Muscle of leg (tissue), 16 donors: ENCODE measurements at places on chromosomes 5 and 9. TPM values are rescaled to one million over a fixed set of nuclear protein-coding genes. Genes with fewer than 3 reads are reported as not detected.

Gene LVRN
- total RNA-seq = 3.3 TPM

GRCh38 chr9:129839324-129840023 is 4.2 kb downstream of the USP20 start:
- no peak for DNase-seq

DNA sequence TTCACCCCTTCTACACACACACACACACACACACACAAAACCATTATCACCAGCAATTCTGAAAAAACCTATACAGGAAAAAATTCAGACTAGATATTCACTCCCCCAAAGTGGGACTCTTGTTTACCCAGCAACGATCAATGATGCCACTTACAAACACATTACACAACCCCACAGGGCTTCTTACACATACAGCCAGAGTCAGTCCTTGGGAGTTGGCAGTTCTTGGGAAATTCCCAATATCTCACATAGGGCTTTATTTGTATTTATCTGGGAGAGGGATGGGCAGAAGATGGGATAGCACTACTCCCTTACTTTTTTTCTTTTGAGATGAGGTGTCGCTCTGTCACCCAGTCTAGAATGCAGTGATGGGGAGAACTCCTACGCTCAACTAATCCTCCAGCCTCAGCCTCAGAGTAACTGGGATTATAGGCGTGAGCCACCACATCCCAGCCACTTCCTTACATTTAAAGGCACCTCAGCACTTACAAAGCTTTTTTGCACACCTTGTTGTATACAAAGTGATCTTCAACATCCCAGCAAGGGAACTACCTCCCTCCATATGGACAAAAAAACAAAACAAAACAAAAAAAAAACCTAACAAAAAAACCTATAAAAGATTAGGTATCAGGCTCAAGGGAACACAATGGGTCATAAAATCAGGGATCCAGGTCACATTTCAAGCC is 168.4 kb downstream of the TSSK1B start:
- no peak for DNase-seq

Gene BSPRY
- 0.22 TPM for total RNA-seq

DNA sequence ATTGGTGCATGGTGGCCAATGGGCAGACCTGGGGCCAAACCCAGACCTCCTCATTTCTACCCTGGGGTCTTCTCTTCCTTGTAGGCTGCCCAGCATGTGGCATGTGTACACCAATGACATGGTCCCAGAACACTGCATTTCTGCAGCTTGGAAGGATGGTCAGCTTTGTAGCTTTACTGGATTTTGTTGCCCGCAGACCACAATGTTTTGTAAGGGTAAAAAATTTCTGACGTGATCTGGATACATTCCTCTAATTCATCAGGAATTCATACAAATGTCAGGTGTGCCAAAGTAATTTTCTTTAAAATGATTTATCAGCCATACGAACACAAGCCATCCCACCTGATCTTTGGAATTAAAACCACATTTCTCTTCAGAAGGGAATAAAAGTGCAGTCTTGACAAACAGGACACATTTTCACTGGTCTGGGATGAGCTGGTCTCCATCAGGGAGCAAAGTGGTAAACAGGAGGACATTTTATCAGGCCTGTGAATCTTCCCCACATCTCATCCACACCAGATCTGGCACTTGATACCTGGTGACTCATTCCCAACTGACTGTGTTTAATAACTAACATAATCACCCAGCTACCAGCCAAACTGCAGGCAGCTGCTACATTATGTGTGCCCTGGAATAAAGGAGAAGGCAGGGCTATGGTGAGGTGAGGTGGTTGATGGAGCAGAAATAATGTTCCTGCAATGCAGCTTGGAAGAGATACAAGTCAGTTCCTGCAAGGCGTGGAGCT is 103.9 kb downstream of the SPOCK1 start:
- no peak for DNase-seq

DNA sequence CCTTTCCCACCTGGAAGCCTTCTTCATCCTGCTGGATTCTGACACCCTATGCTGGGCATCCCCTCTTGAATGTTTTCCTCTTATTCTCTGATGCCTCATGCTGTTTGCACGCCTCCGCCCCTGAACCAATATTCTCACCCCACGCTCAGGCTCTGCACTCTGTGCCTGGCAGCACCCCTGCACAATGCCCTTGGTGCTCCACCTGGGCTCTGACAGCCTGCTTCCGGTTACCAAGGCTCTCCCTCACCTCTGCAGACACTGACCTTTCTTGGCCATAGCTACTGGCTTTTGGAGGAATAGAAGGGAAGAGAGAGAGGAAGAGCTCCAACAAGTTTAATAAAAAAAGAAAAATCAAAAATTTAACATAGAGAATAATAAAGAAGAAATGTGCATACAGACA is 108.7 kb upstream of the SHB start:
- no peak for DNase-seq

DNA sequence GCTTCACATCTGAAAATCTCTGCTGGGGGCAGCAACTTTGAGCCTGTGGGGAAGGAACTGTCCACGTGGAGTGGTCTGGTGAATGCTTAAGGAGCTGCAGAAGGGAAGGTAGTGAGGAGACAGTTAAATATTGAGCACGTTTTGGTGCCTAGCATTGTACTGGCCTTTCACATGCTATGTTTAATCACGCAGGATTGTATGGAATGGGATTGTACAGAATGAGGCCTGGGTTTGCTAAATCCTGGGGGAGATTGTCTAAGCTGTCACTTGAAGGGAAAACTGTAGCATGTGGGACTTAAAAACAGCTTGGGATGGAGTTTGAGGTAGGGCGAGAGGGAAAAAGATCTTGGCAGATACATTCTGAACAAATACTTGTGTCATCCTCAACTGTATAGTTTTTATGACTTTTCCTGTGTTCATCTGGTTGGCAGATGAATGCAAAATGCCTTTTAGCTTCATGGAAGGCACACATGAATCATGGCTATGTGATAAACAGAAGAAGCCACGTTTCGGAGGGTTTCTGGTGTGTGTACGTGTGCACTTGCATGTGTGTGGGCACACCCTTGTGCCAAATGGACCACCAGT is 106.6 kb downstream of the TMC1 start:
- DNase-seq = peak; percentile 14

DNA sequence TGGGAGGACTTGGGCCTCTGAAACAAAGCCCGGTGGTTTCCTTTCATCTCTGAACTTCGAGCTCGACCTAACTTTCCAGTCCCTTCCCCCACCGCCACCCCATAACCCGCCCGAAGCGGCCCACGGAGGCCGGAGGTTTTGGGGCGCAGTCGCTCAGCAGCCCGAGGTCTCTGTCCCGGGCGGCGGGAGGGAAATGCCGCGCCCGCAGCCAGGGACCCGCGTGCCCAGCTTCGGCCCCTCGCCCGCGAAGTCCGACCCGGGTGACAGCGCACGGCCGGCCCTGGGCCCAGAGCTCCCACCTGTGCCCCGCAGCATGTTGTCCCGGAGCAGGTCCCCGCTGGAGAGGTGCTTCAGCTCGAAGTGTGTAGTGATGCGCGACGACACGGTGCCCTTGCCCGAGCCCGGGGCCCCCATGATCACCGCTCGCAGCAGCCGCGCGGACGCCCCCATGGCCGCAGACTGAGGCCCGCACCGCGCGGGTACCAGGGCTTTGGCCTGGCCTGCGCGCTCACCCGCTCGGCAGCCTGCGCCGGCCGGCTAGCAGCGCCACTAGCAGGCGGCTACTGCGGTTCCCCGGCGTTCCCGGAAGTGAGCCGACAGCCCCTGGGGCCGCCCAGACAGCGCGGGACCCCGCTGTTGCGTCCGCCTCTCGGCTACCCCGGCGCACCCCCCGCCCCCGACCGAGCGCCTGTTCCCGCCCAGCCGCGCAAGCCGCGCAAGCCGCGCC is at the start of gene AK3:
Gene AK3 (minus strand): TSS at position 565 of the 727 bp plus-strand sequence. CDS start 115 bp downstream, at position 450.
- peak; percentile 92 for DNase-seq

Gene MEGF10
- 41.5 TPM for total RNA-seq

GRCh38 chr5:123835421-123835820 is 323.4 kb downstream of the CSNK1G3 start:
- DNase-seq = no peak

DNA sequence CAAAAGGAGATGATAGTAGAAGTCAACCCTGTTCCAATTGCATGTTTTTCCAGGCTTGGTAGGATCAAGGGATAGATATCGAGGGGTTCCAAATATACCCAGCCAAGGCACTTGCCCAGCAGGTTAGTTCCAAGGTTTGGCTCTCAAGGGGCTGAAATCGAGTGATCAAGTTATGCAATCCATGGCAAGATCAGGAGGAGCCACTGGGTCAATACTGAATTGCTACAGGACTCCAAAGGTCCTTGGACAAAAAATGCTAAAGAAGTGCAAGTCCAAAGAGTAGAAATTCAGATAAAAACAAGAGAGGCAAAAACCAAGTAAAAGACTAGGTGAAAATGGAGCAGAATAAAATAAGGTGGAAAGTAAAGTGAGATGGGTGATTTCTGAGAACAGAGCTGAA is 179.1 kb upstream of the RFX3 start:
- no peak for DNase-seq

GRCh38 chr9:75930190-75930589 is 39.7 kb downstream of the PCSK5 start:
- DNase-seq = no peak

DNA sequence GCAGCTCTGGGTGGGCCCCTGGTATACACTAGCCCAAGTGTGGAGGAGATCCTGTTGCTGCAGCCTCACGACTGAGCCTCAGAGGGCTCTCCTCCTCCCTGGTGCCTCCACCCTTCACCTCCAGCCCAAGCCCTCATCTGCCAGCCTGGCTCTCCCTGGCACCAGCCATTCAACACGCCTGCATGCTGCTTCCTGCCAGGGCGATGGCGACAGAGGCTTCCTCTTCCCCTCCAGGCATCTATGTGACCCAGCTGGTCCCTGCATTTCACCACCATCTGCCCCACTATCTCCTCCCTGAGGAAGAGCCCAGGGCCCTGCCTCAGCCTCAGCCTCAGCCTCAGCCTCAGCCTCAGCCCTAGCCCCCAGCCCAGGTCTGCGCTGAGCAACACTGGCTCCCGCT is 54.8 kb upstream of the ANGPTL2 start:
- DNase-seq = no peak

Gene SLC36A1
- 8.4 TPM for total RNA-seq

Gene CCDC171
- 3.5 TPM for total RNA-seq

DNA sequence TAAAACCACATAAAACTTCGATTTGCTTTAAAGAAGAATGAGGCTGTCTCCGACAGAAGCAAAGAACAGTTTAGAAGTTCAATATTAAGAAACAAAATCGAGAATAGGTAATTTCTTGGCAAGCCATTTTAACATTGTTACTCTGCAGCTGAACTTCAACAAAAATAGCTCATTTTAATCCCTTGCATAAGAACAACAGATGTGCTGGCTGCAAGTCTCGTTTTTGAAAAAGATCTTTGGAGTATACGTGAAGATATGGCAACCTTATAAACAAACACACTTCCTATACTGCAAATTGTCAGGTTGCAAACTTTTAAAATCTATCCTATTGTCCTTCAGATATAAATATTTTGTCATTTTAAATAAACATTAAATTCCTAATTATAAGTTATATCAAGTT is 71.5 kb downstream of the FBN2 start:
- DNase-seq = peak; percentile 97

- no peak for DNase-seq
Measured at GRCh38 chr5:173862047-173862477, 26.1 kb upstream of the CPEB4 start.

- no peak for DNase-seq
Measured at GRCh38 chr5:176183321-176184074, 54.7 kb upstream of the SIMC1 start.

Gene SLC6A3
- total RNA-seq = not detected

- DNase-seq = peak; percentile 57
Measured at GRCh38 chr5:98938464-98938863, 9.7 kb upstream of the CHD1 start.
